ENCODE measurements at places on chromosomes 1 and 21. TPM values are rescaled to one million over a fixed set of nuclear protein-coding genes. Genes with fewer than 3 reads are reported as not detected.

The SPRR2A gene
- not detected for polyA plus RNA-seq

The PMF1 gene
- polyA plus RNA-seq = 18.5 TPM

The RSRP1 gene
- 77.5 TPM for polyA plus RNA-seq

The IGSF8 gene
- 17.5 TPM for polyA plus RNA-seq

The LCE1F gene
- polyA plus RNA-seq = not detected

The LMOD1 gene
- polyA plus RNA-seq = 0.34 TPM

The TMEM125 gene
- 0.27 TPM for polyA plus RNA-seq

The CFHR2 gene
- not detected for polyA plus RNA-seq

The KRTAP21-2 gene
- polyA plus RNA-seq = not detected

The ITLN1 gene
- not detected for polyA plus RNA-seq

The PSEN2 gene
- 108 TPM for polyA plus RNA-seq

The G0S2 gene
- 1.0 TPM for polyA plus RNA-seq

The ACTA1 gene
- 1.1 TPM for polyA plus RNA-seq

The CFHR5 gene
- polyA plus RNA-seq = not detected

All from Purkinje cell (primary cell).